ENCODE measurements at places on chromosomes 5 and 9. TPM values are rescaled to one million over a fixed set of nuclear protein-coding genes. Genes with fewer than 3 reads are reported as not detected.

The ARHGEF37 gene
- total RNA-seq, result 86.7 TPM

The HSD17B4 gene
- 182 TPM for total RNA-seq

The STK32A gene
- total RNA-seq, result 29.1 TPM

The PCDHB2 gene
- 3.8 TPM for total RNA-seq

The ALG2 gene
- total RNA-seq, result 19.7 TPM

The PCA3 gene
- 0.18 TPM for total RNA-seq

GRCh38 chr9:7137571-7137970, 379.8 kb downstream of the KDM4C start:
- no peak for DNase-seq

- DNase-seq, result no peak
Measured at GRCh38 chr9:116452227-116452626, 234.9 kb upstream of the TRIM32 start.

DNA sequence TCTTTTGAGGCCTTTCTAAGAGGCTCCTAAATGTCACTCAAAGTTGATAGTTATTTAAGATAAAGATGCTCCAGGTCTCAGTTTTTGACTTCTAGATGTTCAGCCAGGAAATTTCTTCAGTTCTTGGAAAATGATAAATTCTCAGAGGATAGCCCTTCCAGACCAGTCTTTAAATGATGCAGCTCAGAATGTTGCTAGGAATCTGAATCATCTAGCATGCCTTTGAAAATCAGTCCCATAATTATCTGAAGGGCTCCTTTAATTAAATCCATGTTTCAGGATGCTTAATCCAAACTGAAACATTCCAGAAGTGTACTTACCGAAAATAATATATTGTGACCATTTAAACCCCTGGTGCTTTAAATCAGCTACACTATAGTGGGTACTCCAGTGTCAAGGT, 107.5 kb upstream of the FBN2 start:
- no peak for DNase-seq

- no peak for DNase-seq
Measured at GRCh38 chr9:3980771-3981170, 319.1 kb downstream of the GLIS3 start.

DNA sequence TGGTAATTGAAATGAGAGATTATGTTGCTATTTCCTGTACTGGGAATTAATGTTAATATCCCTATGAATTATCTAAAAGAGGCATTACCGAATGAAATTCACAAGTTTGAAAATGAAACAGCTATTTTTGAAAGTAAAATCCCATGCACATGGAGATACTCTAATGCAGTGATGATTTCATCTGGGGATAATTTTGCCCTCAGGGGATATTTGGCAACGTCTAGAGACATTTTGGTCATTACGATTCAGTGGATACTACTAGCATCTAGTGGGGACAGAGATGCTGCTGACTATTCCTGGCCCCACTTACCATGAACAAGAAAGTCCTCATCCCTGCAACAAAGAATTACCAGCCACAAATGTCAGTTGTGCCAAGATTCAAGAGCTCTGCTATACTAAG, 500.9 kb downstream of the EFNA5 start:
- no peak for DNase-seq

DNA sequence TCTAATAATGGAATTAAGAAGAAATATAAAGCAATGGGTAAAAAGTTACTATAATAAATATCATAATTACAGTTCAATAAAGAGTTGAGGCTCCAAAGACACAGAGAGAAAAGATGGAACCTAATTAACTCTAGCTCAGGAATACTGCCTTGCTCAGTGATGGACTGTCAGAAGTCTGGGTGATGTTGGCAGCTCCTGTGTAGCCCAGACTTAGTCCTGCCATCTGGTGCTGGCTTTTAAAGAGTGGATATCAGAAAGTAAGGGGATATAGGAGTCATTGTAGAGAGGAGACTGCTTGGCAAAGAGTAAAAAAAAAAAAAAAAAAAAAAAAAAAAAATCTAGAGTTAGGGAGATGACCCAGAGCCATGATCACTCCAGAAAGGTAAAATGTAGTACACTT, 551.9 kb upstream of the DMAC1 start:
- no peak for DNase-seq

GRCh38 chr5:111227801-111228200, 3.6 kb downstream of the CAMK4 start:
- no peak for DNase-seq

DNA sequence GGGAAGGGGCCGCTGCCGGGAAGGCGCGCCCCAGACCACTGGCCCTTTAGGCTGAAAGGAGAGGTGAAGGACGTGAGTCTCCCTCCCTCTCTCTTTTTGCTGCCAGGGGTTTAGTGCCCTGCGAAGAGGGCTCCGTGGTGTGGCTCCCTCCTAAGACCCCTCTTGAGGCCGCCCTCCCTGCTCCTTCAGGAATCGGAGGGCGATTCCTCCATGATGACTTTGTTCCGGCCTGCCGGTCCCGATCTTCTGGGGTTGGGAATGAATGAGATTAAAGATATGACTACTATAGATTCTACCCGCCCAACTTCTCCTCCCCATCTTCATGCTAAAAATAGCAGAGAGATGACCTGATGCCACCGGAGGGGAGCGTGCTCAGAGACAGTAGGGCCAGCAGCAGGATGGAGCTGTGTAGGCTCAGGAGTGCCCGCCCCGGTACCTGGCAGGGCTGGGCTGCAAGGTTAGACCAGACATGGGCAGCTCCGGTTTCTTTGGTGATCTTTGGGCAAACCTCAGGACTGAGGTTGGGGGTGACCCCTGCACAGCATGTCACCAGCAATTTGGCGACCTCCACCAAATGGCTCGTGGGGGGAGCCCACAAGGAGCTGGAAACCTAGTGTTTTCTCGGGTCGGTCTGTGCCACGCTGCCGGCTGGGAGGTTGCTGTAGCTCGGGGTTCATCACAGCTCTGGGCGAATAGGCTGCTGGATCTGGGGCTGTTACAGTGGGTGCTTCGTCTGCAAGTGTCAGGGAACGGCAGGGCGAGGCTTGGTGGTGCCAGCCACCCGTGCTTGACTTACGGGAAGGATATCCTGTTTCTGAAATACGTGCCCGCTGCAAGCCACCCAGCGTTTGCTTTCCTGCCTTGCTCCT, 1.7 kb downstream of the OLFM1 start:
- no peak for DNase-seq

DNA sequence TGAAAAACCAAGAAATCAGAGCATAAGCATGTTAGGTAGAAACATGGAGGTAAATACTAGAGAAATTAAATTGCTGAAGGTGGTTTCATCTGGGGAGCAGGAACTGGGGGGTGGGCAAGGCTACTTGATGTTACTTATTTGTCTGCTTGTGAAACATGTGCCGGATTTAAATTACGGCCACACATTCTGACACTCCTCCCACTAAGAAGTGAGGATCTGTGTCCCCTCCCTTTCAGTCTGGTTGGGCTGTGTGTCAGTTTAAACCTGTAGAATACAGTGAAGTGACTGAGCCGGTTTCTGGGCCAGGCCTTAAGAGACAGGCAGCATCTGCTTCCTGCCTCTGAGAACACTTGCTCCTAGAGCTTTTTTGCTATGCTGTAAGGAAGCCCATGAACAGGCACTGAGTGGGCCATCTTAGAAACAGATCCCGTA, 2.3 kb upstream of the IARS1 start:
- DNase-seq, result no peak

DNA sequence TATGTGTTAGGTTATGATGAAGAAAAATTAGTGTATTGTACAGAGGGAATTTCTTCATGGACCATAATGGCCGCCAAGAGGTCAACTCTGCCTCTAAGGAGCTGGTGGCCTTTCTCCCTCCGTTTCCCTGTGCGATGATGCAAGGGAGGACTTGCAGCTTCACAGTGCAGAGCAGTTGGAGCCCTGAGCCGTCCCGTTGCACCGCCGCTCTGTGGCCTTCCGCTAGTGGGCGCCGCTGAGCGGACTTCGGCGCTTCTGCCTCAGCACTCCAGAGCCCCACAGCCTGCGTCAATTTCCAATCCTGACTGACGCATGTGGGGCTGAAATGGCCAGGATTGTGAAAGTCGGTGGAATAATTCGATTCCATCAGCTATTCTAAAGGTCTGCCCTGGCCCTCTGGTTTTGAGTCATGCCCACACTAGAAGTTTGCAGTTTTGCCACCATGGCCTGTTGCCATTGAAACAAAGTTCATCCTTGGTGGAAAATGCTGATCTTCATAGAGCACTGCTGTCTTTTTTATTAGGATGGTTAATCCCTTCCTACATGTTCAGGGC, 22.7 kb upstream of the LECT2 start:
- peak; percentile 81 for DNase-seq

DNA sequence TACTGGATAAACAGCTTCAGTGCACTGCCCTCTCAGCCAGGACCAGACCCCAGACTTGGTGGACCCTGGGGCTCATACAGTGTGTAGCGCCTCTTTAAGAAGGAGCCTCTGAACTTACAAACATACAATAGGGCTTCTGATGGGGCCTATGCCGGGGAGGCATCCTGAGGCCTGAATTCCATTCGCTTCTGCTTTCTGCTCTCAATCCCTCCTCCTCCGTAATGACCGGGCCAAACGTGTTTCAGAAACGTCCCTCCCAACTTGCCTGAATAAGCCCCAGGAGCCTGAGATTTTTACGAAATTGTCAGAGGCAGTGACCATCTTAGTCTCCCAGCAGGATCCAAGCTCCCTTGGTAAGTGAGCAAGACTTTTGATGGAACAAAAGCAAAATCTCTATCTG, 128.1 kb upstream of the BOD1 start:
- DNase-seq, result no peak

DNA sequence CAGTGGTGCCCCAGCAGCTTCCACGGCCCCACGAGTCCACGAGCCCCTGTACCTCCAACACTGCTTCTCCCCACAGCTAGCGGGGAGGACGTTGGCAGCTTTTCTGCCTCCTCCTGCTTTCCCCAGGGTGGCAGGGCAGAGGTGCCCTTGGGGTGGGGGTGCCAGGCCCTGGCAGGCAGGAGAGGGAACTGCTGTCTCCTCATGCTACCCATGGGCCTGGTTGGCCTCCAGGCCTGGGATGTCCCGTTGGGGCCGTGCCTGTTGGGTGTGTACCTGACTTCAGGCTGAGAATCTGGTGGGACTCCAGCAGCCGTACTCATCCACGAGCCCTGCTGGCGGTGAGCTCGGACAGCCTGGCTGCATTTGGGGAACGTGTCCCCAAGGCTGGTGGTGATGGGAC, 27.3 kb downstream of the RXRA start:
- no peak for DNase-seq

DNA sequence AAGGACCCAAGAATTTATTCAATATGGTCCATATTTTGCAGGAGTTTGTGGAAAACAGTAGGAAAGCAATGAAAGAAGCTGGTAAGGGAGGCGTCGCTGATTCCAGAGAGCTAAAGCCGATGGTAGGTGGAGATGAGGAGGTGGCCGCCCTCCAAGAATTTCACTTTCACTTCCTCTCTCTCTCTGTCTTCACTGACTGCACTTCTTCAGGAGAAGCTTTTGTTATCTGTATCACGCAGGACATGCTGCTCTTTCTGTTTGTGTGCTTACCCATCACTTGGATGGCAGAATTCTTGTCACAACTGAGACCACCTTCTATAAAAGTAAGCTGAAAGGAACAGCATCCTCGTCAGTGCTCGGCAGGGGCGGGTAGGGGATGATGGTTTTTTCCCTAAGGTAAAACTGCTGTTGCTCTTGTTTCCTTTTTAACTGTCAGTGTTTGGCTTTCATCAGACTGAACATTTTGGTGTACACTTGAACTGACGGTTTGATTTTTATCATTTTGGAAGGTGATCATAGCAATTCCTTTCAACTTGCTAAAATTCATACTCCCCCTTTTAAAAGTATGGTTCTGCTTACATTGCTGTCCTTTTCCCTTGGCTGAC, 62.4 kb upstream of the FSD1L start:
- peak; percentile 63 for DNase-seq

- no peak for DNase-seq
Measured at GRCh38 chr9:114057161-114057885, 20.8 kb downstream of the AMBP start.

GRCh38 chr5:152686931-152687330, 281.9 kb upstream of the NMUR2 start:
- DNase-seq, result no peak

DNA sequence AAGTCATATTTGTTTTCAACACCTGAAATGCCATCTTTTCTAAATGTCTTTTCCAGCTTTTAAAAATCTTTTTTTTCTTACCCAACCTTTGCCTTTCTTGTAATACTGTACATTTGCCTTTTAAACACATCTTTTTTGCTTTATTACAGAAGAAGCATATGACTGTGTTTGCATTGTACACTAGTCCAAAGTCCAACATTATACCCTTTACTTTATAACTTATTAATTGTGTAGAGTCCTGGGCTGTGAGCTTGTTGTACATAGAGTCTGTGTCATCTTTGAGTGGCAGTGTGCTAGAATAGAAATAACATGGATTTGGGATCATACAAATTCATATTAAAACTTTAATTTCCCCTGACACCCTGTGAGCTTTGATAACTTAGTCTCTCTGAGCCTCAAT, 23.7 kb downstream of the CWC27 start:
- no peak for DNase-seq

- DNase-seq, result peak; percentile 25
Measured at GRCh38 chr9:133224762-133225161, 15.7 kb upstream of the OBP2B start.

GRCh38 chr9:72217306-72217842, 68.1 kb downstream of the GDA start:
- no peak for DNase-seq

GRCh38 chr5:139644001-139644456, 4.1 kb upstream of the CXXC5 start:
- peak; percentile 50 for DNase-seq

DNA sequence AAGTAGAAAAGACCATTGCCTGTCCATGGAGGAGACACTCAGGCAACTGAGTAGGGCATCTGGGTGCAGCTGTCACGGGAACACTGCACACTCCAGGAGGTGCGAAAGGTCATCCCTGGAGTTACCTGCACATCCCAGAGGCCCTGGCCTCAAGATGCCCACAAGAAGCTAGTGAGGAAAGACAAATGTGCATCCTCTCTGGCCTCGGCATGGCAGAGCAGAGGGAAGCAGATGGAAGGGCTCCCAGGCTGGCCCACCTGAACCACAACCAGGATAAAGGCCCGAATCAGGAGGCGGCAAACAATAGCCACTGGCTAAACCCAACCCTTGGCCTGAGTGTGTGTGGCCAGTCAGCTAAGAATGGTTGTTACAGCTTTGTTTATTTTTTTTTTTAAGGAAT, 231.7 kb downstream of the SYK start:
- DNase-seq, result peak; percentile 23

GRCh38 chr5:52743970-52744369, 43.7 kb upstream of the ITGA1 start:
- no peak for DNase-seq

GRCh38 chr5:72372331-72372730, 52.2 kb downstream of the PTCD2 start:
- DNase-seq, result no peak

- no peak for DNase-seq
Measured at GRCh38 chr9:92474587-92474986, 7.7 kb downstream of the ASPN start.

DNA sequence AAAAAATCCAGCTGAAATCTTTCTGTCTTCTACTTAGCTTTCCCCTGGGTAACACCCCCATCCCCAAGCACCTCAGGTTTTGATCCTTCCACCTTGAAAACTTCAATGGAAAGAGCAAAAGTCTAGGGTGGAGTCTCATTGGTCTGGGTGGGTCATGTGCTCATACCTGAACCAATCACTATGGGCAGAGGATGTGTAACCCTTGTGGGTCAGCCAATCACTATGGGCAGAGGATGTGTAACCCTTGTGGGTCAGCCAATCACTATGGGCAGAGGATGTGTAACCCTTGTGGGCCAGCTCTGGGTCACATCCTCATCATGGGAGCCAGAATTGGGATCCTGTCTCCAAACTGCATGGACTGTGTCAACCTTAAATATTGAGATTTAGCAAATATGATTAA, 18.5 kb downstream of the NAIF1 start:
- DNase-seq, result no peak

GRCh38 chr9:134289241-134289875, 36.9 kb upstream of the RXRA start:
- DNase-seq, result no peak
